Glutamatergic neuron (in vitro differentiated cells): ENCODE measurements at places on chromosomes 5 and 9. TPM values are rescaled to one million over a fixed set of nuclear protein-coding genes. Genes with fewer than 3 reads are reported as not detected.

Gene ANXA1
- not detected for total RNA-seq

Gene CDC20B
- total RNA-seq = 0.34 TPM

Gene TAF9
- total RNA-seq = 79.0 TPM

Gene SCGB3A2
- total RNA-seq = 1.2 TPM

Gene FCHSD1
- total RNA-seq = 25.8 TPM

Gene WWC1
- 1.5 TPM for total RNA-seq

Gene APBA1
- 13.0 TPM for total RNA-seq

Gene GLIPR2
- total RNA-seq = 84.4 TPM

Gene SH3GLB2
- 143 TPM for total RNA-seq

Gene IL3
- not detected for total RNA-seq

Gene PCDHGA5
- total RNA-seq = 4.6 TPM

Gene TAF11L10
- total RNA-seq = 0.83 TPM

Gene RASEF
- 0.25 TPM for total RNA-seq

Gene LAMC3
- total RNA-seq = 0.17 TPM

Gene ACER2
- 30.5 TPM for total RNA-seq

Gene MATR3
- total RNA-seq = 372 TPM

Gene PTGS1
- total RNA-seq = 0.39 TPM

Gene ADRA1B
- 0.66 TPM for total RNA-seq

Gene BRINP1
- total RNA-seq = 14.0 TPM

Gene FOXD4L5
- total RNA-seq = not detected

Gene LCN6
- not detected for total RNA-seq

Gene WDR31
- total RNA-seq = 1.3 TPM

Gene OR1Q1
- not detected for total RNA-seq

Gene C5orf52
- not detected for total RNA-seq

Gene ITGA2
- not detected for total RNA-seq

Gene OLFML2A
- not detected for total RNA-seq

Gene CARD9
- 4.1 TPM for total RNA-seq

Gene PLAC8L1
- 2.2 TPM for total RNA-seq

Gene CETN3
- 28.7 TPM for total RNA-seq

Gene EDIL3
- total RNA-seq = 220 TPM

Gene CAMK4
- 33.7 TPM for total RNA-seq
